ENCODE measurements at places on chromosomes 1 and 21.
A peak's percentile ranks its signal among the peaks of the same experiment; 100 is the strongest.

DNA sequence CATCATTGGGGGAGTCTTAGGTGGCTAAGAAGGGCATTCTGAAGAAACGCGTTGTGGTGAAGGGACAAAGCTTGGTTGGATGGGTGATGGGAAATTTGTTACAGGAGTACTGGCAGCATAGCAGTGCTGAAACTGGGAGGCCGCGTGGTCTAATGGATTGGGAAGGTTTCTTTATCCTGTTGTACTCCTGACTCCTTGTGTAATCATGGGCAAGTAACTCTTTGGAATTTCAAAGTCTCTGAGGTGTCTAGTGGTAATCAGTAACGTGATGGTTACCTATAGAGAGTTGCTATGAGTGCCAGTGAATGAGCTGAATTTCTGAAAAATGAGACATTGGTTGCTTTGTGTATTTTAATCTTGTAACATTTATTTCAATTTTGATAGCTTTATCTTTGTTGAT, 18.5 kb downstream of the DONSON start:
- DNase-seq, result no peak

DNA sequence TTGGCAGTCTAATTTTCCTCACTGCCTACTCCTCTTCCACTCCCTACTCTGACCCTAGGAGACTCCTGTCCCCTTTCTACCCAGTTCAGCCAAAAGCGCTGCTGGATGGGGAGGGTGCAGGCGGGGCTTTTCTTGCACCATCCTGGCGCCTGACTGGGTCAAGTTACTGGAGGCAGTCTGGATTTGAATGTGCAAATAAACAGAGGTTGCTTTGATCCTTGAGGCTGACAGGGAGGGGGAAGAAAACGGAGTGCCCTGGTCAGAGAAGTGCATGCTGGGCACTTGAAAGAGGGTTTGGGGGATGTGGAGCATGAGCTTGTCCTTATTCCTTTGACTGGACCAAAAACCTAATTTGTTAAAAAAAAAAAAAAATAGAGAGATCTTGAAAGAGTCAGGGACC, 76.8 kb upstream of the SOX13 start:
- peak; percentile 63 for DNase-seq

- peak; percentile 60 for DNase-seq
Observed at GRCh38 chr1:108009603-108010195, 44.7 kb upstream of the VAV3 start.

DNA sequence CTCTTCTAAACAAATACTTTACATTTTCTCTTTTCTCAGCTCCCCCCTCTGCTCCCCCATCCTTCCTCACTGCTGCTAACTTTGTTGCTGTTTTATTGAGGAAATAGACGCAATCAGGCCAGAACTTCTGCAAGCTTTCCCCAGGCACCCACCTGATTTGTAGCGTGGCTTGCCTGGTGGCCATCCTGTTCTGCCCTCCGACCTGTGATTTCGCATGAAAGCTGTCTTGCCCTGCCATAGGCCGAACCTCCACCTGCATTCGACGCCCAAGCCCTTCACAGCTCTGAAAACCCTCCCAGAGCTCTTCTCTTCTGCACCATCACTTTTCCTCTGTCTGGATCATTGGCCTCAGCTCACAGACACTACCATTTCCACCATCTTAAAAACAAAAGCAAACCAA, 100.6 kb downstream of the PLPP3 start:
- no peak for DNase-seq

GRCh38 chr1:12114916-12115315, 51.8 kb downstream of the TNFRSF8 start:
- DNase-seq, result no peak

DNA sequence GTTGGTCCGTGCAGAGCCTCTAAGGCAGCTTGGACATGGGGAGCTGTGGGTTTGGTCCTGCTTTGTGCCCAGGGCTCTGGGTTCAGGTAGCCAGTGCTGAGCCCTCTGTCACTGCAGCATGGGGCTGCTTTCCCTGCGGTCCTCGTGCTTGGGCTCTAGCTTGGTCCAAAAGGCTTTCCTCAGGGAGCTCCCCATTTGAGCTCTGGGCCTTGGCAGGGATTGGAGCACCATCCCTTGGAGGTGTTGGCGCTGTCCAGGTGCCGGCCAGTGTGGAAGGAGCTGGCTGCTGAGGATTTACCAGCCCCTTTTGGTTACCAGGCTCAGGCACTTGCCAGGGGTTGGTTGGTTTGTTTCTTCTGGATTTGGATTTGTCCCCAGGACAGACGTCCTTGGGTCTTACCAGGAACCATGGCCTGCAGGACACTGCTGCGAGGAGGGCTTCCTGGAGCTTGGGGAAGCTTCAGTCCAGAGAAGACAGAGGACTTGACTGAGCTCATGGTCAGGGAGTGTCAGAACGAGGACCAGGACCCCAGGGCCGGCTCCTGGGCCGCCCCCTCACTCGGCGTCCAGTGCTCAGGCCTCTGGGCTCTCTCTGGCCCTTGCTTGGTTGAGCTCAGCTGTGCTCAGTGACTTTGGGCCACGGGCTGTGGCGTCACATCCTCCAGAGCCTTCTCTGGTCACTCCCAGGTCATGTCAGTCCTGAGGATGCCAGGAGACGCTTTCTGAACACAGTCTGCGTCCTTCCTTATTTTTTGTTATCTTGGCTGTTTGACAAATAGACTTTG, 224.7 kb downstream of the CAMTA1 start:
- DNase-seq, result no peak

GRCh38 chr1:39969048-39969447, 14.1 kb downstream of the MFSD2A start:
- DNase-seq, result no peak

- DNase-seq, result no peak
Observed at GRCh38 chr1:910311-910880, 13.3 kb upstream of the SAMD11 start.

GRCh38 chr1:56688522-56689026, 43.5 kb downstream of the PRKAA2 start:
- DNase-seq, result peak; percentile 77

All from iris pigment epithelial cell (primary cell).